Right lobe of liver (tissue), 6 donors: ENCODE measurements at places on chromosomes 11 and 22. TPM values are rescaled to one million over a fixed set of nuclear protein-coding genes. Genes with fewer than 3 reads are reported as not detected.

Gene UCP3
- 0.20 TPM for total RNA-seq

Gene CRACR2B
- total RNA-seq, result 4.0 TPM

Gene FGF19
- total RNA-seq, result not detected

Gene PKDREJ
- not detected for total RNA-seq

DNA sequence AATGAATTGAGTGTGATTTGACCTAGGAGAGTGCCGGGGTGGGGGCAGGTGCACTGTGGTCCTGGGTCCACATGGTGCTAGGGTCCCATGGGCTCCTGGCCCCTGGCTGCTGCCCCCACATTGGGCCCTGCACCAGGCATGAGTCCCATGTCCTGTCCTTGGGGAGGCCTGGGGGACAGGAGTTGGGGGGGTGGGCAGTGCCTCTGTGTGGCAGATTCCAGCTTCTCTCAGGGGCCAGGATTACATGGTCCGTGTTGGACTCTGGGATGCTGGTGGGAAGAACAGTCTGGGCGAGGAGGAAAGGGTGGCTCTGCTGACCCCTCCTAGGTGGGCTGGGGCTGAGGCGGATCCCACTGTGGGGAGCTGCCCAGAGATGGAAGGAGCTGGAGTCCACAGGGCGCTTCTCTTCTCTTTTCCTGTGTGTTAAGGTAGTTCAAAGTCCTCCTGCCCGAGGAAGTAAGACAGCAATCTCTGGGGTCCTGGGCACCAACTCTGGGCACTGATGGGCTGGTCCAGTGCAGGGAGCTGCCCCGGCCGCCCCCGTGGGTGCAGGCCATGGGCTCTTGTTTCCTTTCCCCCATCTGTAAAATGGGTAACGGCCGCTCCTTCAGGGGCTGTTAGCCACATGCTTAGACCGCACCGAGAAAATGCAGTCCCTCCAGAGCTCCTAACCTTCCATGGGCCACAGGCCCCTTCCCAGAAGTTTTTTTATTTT is 19.8 kb downstream of the KCNQ1 start:
- no peak overlapping the region for H3K4me3 ChIP-seq
- DNase-seq, result peak; percentile 29
- no peaks in the 10 kb centered on the region for H3K4me1 ChIP-seq
- H3K27ac ChIP-seq, result no peak overlapping the region
- no peaks in the 10 kb centered on the region for H3K27me3 ChIP-seq
- H3K36me3 ChIP-seq, result no peaks in the 10 kb centered on the region

DNA sequence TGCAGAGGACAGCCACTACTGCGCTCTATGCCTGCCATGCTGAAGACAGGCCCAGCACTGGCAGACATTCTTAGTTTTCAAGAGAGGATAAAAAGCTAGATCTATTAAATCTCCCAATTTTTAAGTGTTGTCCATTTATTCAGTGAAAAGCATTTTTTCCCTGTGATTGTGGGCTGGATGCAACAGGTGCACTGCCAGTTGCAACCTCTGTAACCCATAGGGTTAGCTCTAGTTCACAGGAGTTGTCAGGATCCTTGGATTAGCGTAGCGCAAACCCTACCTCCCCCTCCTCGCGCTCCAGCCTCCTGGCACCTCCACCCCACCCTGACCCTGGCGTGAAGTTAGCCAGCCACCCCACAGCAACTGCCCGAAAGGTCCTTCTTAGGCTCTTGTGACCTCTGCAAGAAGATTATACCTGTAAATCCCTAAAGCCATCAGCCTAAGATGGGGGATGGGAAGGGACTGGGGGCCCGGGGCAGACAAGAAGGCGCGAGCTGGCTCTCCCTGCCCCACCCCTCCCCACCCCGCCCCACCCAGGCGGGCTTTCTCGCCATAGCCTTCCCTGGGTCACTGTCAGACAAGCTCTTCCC is 30.9 kb downstream of the EIF3F start:
- no peaks in the 10 kb centered on the region for H3K4me1 ChIP-seq
- no peaks in the 10 kb centered on the region for H3K36me3 ChIP-seq
- no peak for DNase-seq
- no peaks in the 10 kb centered on the region for H3K27me3 ChIP-seq
- H3K4me3 ChIP-seq, result no peak overlapping the region
- H3K27ac ChIP-seq, result no peak overlapping the region

GRCh38 chr11:61814247-61814957 is 2.4 kb downstream of the FADS1 start:
- no peaks in the 10 kb centered on the region for H3K4me1 ChIP-seq
- peaks cover 15% of the 10 kb centered on the region for H3K36me3 ChIP-seq
- no peak for DNase-seq
- no peaks in the 10 kb centered on the region for H3K27me3 ChIP-seq
- H3K27ac ChIP-seq, result peak overlapping the region; percentile 42
- H3K4me3 ChIP-seq, result peak overlapping the region; percentile 64

DNA sequence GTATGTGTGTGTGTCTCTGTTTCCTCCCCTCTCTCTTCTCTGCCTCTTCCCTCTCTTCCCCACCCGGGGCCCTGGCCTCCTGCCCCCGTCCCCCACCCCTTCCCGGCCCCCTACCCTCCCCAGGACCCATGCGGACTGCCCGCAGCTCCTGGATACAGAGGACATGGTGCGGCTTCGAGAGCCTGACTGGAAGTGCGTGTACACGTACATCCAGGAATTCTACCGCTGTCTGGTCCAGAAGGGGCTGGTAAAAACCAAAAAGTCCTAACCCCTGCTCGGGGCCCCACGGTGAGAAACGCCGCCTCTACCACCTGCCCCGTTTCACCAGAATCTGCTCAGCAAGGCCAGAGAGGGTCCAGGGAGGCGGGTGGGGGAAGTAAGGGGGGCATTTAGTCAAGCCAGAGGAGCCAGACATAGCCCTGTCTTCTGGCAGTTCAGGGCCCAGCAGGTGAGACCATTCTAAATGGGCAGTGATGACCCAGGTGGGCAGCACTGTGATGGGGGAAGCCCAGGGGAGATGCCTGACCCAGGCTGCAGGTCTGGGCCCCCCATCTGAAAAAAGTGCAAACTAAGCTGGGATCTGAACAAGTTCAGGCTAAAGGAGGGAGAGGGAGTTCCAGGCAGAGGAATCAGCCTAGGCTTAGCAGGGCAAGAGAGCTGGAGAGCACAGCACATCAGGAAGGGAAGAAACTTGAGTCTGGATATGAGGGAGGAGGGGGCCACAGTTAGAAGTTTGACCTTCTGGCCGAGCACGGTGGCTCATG is 6.4 kb downstream of the SELENOM start:
- H3K4me1 ChIP-seq, result no peaks in the 10 kb centered on the region
- no peaks in the 10 kb centered on the region for H3K27me3 ChIP-seq
- H3K4me3 ChIP-seq, result no peak overlapping the region
- no peak for DNase-seq
- no peak overlapping the region for H3K27ac ChIP-seq
- no peaks in the 10 kb centered on the region for H3K36me3 ChIP-seq

DNA sequence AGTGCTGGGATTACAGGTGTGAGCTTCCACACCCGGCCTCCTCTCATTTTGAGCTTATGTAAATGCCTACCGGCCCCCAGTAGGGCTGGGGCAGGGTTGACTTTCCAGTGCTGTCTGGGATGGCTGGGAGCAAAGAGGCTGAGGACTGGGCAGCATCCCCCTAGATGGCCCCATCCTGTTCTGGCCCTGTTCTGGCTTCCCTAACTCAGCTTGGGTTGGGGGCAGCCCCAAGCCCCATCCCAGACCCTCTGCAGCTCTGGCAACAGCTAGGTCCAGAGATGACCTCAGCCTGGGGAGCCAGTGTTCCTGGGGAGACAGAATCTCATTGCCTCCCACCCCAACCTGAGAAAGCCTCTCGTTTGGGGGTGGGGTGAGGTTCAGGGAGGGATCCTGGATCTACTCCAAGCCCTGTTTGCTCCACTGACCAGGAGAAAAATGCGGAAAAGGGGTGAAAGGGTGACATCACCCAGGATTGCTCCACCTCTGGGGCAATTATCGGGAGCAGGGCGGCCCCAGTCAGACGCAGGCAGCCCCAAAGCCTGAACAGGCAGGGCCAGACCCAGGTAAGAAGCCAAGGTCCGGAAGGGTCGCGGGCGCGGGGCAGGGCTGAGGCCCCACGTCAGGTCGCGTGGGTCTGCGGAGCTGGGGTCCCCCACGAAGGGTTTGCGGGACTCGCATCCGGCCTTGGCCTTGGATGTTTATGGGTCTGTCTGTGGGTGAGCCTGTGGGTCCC is at the start of gene PNPLA2:
TSS of gene PNPLA2 (plus strand) at position 519 of the 733 bp plus-strand sequence. CDS start 805 bp downstream, outside the sequence.
- H3K27ac ChIP-seq, result peak within 1 kb of the TSS; percentile 88
- H3K4me3 ChIP-seq, result peak within 1 kb of the TSS; percentile 94
- no peak for DNase-seq

DNA sequence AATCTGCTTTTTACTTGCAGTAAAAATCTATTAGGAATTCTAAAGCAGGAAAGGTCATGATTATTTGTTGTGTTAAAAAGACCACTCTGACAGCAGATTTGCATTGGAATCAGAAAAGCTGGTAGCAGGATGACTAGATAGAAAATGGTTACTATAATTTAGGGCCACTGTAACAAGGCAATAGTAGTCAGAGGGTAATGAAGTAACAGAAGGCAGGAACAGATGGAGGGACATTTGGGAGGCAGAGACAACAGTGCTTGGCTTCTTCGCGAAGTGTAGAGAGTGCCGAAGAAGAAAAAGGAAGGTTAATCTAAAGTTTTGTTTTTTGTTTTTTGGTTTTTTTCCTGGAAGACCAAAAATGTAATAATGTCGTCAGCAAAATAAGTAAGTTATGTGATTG is 129.8 kb upstream of the SLC5A12 start:
- no peak overlapping the region for H3K4me3 ChIP-seq
- H3K27ac ChIP-seq, result no peak overlapping the region
- no peaks in the 10 kb centered on the region for H3K27me3 ChIP-seq
- no peak for DNase-seq
- no peaks in the 10 kb centered on the region for H3K36me3 ChIP-seq
- H3K4me1 ChIP-seq, result no peaks in the 10 kb centered on the region

- DNase-seq, result no peak
- H3K4me3 ChIP-seq, result no peak overlapping the region
- no peaks in the 10 kb centered on the region for H3K36me3 ChIP-seq
Observed at GRCh38 chr11:128824191-128825049, 42.7 kb downstream of the KCNJ1 start.

DNA sequence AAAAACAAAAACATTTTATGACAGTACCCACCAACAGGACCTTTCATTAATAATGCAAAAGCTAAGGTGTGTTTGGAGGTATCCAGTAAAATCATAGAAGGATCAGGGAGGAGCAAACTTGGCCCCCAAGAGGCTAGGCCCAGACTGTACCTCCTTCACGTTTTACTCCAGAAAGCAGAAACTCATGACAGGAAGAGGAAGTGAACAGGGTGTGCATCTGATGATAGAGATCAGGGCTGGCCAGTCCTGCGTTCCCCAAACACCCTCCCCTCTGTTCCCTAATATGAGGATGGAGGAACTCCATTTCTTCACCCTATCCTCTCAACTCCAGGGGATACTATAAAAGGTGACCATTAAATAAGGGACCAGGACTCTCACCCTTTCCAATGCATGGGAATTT is 10.2 kb upstream of the MS4A12 start:
- H3K27ac ChIP-seq, result no peak overlapping the region
- H3K4me3 ChIP-seq, result no peak overlapping the region
- no peaks in the 10 kb centered on the region for H3K4me1 ChIP-seq

- H3K27ac ChIP-seq, result no peak overlapping the region
- no peak for DNase-seq
- no peaks in the 10 kb centered on the region for H3K4me1 ChIP-seq
- no peaks in the 10 kb centered on the region for H3K27me3 ChIP-seq
Observed at GRCh38 chr11:35742707-35743454, 80.3 kb downstream of the TRIM44 start.

GRCh38 chr22:17873116-17873515 is 98.8 kb upstream of the BID start:
- H3K36me3 ChIP-seq, result no peaks in the 10 kb centered on the region
- no peak for DNase-seq
- H3K27ac ChIP-seq, result no peak overlapping the region
- H3K4me1 ChIP-seq, result no peaks in the 10 kb centered on the region
- no peaks in the 10 kb centered on the region for H3K27me3 ChIP-seq
- H3K4me3 ChIP-seq, result no peak overlapping the region

DNA sequence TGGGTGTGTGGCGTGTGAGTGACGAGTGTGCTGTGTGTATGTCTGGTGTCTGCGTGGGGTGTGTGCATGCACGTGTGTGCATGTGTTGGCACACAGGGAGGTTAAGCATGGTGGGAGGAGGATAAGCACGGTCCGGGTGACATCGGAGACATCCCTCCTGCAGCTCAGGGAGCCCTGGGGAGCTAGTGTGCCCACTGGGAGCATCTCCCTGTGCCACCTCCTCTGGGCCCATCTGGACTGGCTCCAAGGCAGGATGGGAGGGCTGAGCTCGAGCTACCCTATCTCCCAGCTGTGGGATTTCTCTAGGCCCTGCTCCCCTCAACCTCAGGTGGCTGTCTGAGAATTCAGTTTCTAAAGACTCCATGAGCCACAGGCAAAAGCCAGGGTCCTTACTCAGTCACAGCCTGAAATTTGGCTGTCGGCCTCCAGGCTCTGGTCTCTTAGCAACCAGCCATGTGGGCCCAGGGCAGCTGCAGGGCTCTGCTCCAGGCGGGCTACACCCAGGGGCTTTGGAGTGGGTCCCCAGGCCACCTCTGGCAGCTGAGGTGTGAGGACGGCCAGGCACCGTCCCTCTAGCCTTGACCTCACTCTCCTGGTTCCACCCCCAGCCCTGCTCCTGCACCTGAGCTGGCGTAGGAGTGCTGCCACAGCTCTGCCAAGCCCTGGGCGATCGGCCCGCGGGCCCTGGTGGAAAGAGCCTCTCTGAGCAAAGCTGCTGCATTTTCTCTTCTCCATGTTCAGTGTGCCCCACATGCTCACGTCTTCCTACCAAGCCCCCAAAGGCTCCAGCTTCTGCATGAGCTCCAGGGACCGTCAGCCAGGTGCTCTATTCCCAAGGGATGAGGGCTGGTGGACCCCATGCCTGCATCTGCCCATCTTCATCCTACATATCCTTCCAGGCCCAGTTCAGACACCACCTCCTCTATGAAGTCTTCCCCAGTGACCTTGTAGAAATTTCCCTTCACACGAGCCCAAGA is 39.7 kb downstream of the RTL6 start:
- no peak overlapping the region for H3K4me3 ChIP-seq
- no peaks in the 10 kb centered on the region for H3K4me1 ChIP-seq
- no peak for DNase-seq
- H3K27me3 ChIP-seq, result no peaks in the 10 kb centered on the region

- no peak for DNase-seq
- H3K27ac ChIP-seq, result no peak overlapping the region
- H3K27me3 ChIP-seq, result no peaks in the 10 kb centered on the region
- no peak overlapping the region for H3K4me3 ChIP-seq
- no peaks in the 10 kb centered on the region for H3K4me1 ChIP-seq
- H3K36me3 ChIP-seq, result no peaks in the 10 kb centered on the region
Observed at GRCh38 chr22:27192135-27192829, 534.9 kb downstream of the MIAT start.
